Left hindlimb (tissue), 1 donor: ENCODE measurements at places on chromosomes 5 and 9.

DNA sequence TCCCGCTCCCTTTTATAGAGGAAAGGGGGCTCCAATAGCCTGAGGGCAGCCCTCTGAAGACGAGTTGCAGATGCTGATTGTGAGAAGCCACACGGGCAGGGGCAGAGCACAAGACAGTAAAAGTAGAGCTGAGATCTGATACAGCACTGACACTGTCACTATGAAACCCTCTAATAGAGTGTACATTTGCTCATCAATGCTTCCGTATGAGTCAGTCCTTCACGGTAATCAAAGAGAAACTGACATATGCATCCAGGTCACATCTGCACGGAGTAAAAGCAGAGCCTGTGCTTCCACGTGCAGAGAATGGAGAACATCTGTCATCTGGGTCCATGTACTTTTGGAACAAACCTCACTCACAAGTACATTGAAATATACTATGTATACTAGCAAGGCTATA lies 60.6 kb upstream of the TMEM215 start:
- DNase-seq, result no peak

DNA sequence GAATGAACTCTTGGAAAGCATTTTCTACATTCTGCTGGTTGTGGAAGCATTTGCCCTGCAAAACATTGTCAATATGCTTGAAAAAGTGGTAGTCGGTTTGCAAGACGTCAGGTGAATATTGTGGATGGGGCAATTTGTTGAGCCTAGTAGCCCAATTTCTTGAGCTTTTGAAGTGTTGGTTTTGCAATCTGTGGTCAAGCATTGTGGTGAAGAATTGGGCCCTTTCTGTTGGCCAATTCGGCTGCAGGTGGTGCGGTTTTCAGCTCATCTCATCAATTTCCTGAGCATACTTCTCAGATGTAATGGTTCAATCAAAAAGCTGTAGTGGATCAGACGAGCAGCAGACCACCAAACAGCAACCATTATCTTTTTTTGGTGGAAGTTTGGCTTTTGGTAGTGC lies 426.8 kb upstream of the CDH9 start:
- DNase-seq, result no peak

DNA sequence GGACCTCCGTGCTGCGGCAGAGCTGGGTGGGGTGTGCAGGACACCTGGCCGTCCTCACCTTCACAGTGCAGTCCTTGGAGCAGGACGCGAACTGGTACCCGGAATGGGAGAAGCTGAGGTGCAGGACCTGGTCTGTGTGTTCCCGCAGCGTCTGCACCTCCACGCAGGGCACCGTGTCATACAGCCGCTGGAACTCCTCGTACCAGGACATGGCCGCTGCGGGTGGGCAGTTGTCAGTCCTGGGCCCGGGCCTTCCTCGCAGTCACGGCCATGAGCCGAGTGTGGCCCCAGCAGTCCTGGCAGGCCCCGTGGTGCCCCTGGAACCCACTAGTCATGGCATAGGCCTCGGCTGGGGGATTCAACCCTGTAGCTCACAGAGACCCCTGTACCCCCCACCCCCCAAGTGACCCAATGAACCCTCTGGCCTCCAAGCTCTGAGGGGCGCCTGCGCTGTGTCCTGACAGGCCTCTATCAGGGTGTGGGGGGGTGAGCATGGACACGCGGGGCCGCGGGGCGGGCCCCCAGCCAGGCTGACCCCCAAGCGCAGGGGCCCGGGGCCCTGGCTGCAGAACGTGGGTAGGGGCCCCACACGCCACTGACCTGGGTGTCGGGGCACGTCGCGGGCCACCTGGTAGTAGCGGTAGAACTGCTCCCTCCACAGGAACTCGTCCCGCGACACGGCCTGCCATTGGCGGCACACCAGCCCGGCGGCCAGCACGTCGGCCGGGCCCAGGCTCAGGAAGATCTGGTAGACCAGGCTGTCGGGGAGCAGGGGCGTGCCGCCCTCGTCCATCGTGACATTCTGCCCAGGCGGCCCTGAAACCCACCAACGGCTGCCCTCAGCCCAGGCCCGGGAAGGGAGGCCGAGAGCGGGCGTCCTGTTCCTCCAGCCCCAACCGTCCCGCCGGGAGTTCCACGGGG lies 987 bp downstream of the FBXW5 start:
- no peak for DNase-seq

DNA sequence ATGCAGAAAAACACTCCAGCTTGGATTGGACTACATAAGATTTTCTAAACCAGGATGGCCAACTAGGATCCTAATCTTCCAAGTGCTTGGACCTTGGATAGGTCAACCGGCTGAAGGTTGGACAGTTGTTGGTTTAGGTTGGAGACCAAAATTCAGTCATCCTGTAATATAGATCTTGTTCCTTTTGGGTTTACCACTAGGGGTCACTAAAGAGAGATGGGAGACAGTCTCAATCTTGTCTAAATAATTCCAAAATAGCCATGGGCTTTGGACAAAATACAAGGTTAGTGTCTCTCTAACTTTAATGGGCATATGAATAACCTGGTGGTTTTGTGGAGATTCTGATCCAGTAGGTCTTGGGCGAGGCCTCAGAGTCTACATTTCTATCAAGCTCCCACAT lies 148.7 kb upstream of the ERCC6L2 start:
- DNase-seq, result no peak

GRCh38 chr9:108812396-108813025 lies 43.3 kb downstream of the ACTL7B start:
- DNase-seq, result peak; percentile 40

GRCh38 chr5:61044545-61044944 lies 99.5 kb downstream of the NDUFAF2 start:
- DNase-seq, result no peak

- no peak for DNase-seq
Measured at GRCh38 chr9:21506626-21507482, 24.7 kb upstream of the IFNE start.

- DNase-seq, result no peak
Measured at GRCh38 chr5:148615644-148616275, 38.6 kb downstream of the HTR4 start.

DNA sequence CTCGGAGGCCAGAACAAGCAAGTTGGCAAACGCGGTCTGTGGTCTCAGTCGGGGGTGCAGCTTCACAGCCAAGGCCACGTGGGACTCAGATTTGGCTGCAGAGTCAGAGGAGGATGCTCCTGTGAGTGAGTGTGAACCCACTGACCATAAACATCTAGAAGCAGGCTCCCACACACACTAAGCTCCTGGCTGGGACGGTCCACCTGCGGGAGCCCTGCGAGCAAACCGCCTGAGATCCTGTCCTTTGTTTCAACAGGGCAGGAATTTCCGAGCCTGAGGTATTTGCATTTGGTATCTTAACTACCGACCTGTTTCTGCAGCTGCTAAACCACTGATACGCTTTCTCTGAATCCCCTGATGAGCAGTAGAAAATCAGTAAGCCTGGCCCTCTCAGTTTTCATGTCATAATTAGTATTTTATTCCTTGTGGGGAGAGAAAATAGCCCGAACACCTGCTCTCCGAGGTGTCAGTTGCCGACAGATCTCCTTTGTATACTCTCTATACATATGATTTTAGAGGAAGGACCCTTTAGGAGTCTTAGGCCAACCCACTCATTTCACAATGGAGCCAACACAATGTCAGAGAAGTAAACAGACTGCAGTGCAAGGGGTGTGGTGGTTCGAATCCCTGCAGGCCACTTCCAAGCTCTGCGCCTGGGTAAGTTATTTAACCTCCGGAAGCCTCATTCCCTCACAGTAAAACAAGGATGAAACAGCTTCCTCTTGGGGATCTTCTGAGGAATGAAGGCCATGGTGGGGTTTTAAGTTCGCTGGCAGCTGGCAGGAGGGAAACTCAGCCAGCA lies 40.9 kb upstream of the PWWP2A start:
- no peak for DNase-seq
